CD8-positive, alpha-beta memory T cell (primary cell): ENCODE measurements at places on chromosomes 4 and X. TPM values are rescaled to one million over a fixed set of nuclear protein-coding genes. Genes with fewer than 3 reads are reported as not detected.

NKX6-1 gene
- total RNA-seq, result not detected

- DNase-seq, result no peak
These were observed 181.6 kb downstream of the LARP7 start for GRCh38 chr4:112818594-112818965.

DNA sequence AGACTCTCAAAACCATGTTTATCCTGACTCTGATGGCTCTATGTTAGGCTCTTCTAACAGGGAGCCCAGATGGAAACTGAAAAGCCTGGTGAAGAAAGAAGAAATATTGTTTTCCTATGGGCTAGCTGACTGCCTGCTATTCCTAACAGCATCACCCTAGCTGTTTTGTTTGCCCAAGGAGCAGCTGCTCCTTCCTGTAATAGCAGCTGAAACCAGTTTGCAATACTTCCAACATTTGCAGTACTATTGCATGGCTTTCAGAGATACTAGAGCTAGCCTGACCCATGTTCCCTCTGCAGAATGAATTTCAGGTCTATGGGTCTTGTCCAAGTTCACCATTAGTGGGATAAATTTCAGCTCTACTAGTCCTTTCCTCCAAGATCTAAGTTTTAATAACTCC is 495.2 kb downstream of the INPP4B start:
- no peak for DNase-seq

DNA sequence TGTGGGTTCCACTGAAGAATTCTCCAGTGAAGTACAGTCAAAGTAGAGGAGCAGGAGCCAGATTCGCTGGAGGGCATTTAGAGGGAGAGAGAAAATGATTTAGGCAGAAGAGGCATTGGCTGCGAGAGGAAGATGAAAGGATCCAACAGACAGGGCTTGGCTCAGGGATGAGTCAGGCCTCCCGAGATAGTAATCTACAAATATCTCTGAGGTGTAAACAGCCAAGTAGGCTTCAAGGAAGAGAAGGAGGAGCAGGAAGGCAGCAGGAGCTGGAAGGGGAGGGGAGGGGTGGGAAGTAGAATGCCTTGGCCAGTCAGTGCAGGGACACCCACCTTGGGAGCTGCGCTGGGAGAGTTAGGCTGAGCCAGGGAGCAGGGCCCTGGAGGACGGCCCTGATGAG is 55.5 kb downstream of the PJA1 start:
- no peak for DNase-seq
